Smooth muscle cell of the brain vasculature (primary cell): ENCODE measurements at places on chromosomes 7 and 10.

DNA sequence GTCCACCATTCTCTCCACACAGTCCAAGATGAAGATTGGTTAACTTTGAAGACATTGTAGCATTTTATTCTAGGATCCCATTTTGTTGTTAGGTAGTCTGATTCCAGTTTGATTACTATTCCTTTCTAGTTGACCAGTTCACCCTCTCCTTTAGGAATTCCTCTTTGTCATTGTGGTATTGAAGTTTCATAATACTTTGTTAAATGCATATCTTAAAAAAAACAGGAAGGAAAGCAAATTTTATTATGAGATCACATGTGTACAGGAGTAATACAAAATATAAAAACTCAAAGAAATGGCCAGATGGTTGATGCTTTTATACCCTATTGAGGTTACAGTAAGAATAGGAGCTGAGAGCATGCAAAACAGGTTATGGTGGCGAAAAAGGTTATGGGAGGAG is 15.5 kb upstream of the SEMA3C start:
- DNase-seq = no peak

- no peak for DNase-seq
Observed at GRCh38 chr7:47914717-47915615, 33.3 kb downstream of the PKD1L1 start.

- DNase-seq = no peak
Observed at GRCh38 chr10:111103196-111103840, 26.5 kb downstream of the ADRA2A start.

- DNase-seq = no peak
Observed at GRCh38 chr7:130875-131780, 61.2 kb upstream of the FAM20C start.

- no peak for DNase-seq
Observed at GRCh38 chr7:48090095-48090805, 1.2 kb downstream of the UPP1 start.

DNA sequence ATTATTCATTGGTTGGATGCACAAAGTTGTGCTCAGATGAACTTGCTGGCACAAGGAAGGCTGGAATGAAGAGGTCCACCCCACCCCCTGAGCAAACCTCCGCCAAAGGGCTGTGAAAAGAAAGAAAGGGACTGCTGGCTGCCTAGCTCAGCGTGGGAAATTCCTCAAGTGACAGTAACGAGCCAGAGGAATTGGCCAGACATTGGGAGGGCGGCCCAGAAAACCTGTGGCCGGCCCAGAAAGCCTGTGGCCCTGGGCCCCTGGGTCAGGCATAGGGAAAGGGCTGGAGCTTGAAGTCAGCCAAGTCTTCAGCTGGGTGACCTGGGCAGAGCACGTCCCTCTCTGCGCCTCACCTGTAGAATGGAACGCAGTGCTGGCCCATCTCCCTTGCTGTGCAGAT is 30.6 kb upstream of the CTBP2 start:
- no peak for DNase-seq

DNA sequence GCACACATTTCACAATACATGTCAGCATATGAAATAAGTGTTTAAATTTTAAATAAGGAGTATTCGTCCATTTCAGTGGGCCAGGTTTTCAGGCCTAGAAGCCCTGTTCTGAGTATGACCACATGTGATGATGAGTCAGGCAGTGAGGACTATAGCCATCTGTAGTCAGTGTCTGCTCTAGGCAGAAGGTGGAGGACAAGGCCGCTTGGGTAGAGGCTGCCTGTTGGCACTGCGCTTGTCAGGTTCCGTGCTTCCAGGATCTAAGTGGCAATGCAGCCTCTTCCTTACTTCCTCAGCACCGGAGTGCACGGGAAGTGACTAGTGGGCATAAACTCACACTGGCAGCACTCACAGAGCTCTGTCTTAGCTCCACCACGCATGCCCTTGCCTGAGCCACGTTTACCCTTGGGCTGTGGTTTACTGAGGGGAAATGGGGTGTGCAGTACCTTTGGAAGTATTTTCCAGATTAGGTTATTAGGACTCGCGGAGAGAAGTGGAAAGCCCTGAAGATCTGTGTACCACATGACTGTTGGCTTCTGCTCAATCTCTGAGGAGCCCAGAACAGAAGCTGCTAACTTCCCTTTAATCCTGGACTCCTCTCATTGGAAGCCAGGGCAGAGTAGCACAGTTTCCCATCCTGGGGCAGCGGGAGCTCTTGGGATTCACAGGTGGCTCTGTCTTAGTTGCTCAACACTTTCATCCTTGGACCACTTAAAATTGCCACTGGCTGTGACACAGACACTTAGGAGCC is 87.5 kb upstream of the GJD4 start:
- DNase-seq = no peak

DNA sequence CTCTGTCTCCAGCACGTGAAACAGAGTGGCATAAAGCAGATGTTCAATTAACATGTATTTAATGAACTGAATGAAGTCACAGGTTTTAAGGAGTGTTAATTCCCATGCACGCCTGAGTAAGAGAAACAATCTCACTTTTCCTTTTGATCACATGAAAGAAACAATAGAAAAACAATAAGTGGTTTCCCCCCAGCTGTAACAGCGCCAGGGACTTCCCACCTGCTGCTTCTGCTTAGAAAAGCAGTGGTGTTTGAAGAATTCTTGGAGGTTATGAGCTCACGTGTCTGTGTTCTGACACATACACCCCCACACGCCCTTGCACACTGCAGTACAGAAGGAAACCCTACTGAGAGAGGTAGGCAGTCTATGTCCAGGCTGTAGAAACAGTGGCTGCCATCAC is 51.3 kb upstream of the FRMD4A start:
- DNase-seq = peak; percentile 54

DNA sequence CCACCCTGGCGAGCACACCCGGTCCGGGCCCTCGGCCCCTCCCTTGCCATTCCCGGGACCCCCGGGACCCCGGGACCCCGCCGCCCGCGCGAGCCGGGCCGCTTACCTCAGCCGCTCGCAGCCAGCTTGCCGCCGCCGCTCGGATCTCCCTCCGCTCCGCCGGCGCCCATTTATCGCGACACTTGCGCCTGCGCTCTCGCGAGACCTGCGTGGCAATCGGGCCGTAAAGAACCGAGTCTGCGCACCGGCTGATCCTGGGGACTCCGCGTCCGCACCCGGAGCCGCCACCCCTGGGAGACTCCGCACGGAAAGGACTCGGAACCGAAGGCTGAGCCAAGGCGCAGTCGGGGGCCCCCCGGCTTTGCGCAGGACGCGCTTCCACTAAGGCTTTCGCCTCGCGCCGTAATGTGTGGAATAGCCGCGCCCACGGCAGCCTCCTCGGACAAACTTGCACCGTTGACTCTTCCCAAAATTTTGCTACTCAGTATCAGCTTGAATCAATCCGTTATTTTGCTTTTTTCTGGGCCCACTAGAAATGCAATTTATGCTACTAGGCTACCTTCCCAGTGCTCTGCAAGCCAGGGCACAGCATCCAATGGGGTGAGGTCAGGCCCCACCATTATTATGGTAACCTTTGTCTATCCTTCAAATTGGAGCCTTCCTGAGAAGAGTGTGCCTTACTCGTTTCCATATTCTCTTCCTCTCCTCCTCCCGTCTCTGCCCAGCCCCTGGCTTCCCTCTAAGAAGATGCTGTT is at the start of gene MAD1L1:
MAD1L1 (minus strand) TSS at position 180 of the 755 bp plus-strand sequence. CDS start 2,812 bp downstream, outside the sequence.
- peak; percentile 78 for DNase-seq

- no peak for DNase-seq
Observed at GRCh38 chr7:128110641-128111364, 79.6 kb upstream of the LRRC4 start.

DNA sequence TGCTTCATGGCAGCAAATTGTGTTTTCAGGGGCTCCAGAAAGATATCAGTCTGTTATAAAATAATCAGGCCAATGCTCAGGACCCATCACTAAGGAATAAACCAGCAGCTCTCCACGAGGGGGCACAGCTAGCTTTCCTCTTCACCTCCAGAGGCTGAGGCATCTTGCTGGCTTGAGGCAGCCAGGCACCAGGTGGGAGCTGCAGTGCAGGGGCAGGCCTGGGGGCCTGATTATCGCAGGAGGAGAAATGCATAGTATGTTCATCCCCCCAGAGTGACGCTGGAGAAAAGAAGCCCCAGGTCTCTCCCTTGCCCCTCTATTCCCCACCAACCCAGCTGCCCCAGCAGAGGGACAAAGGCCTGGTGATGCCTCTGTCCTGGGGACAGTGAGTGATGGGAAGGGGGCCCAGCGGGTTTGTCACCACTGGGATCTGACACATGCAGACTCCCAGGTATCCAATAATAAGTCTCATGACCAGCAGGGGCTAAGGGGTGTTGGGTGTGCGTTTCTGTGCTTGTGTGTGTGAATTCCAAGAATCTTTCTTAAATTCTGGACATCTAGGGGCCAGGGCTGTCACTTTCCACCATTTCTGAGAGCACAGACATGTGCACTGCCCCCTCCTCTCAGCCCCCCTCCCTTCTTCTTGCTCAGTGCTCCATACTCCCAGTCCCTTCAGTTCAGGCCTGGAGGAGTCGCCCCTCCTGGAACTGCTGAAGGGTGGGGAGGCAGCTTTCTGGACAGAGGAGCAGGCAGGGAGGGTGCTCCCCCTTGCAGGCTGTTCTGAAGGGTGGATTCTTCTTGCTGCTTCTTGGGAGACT is 128.1 kb upstream of the FAM20C start:
- no peak for DNase-seq

DNA sequence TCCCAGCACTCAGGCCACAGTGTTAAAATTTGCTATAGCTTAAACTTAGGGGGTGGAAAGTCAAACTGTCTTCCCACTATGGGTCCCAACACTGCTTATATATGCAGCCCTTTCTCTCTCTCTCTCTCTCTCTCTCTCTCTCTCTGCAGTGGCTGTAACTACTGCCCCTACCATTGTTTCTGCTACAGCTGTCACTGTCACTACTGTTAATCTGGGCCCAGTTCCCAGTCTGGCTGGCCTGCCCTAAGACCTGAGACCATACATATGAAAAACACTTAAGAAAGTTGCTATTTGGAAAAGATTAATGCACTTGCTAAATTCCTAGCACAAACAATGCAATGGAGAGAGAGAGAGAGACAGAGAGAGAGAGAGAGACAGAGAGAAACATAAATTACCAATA is 78.6 kb downstream of the THSD7A start:
- DNase-seq = no peak

DNA sequence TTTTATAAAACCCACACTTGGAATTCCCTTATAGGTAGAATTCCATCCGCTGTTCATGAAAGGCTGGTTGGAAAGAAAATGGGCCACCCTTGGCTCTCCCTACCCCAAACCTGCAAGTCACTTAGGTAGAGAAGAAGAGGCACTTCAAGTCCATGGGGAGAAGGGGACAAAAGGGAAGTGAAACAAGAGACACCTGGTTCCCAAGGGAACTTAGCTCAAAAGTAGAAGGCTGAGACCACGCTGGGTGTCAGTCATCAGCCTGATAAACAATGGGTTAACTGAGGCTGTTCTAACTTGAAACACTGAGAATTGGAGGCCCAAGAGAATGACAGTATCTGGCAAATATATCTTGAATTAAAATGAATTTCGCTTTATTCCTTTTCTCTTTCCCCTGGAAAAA is 330.8 kb upstream of the NFE2L3 start:
- DNase-seq = no peak

- DNase-seq = no peak
Observed at GRCh38 chr10:96441322-96441885, 72.3 kb downstream of the TLL2 start.

DNA sequence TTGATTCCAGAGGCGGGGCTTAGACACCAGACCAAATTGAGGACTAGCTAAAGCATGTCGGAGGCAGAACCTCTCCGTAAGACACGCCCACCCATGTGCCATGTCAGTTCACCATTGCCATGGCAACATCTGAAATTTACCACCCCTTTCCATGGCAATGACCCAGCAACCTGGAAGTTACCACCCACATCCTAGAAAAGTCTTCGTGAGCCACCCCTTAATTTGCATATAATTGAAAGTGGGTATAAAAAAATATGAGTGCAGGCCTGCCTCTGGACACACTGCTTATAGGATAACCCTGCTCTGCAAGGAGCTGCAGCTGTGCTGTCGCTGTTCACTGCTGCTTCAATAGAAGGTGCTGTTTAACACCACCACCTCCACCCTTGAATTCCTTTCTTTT is 28.0 kb downstream of the TMEM270 start:
- no peak for DNase-seq

DNA sequence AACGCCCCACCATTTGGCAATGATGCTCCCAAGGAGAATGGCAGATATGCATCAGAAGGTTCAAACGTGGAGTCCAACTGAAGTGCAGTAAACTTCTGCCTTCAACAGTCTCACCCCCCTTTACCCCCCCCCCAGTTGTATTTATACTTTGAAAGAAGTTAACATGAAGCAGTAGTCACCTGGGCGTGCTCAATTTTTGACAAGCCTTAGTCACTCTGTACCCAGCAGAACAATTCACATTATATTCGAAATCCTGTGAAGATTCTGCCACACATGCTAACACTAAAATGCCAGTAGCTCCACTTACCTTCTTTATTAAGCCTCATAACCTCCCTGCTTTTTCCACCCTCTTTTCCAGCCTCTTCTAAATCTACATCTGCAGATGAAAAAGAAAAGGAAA is 894 bp downstream of the ATXN7L1 start:
- no peak for DNase-seq

DNA sequence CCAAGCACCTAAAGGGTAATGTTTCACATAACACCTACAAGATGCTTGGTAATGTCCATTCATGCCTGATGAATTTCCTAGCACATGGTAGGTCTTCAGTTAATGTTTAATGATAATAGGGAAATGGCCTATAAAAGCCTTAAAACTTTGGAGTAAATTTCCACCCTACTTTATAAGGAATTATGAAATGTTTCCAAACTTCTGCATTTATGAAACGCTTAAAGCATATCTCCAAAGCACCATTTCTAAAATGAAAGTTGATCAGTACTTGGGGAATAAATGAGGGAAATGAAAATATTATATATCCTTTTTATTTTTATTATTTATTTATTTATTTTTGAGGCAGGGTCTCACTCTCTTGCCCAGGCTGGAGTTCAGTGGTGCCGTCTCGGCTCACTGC is 51.8 kb downstream of the INPP5F start:
- no peak for DNase-seq

- no peak for DNase-seq
Observed at GRCh38 chr7:40541336-40541735, 406.5 kb downstream of the SUGCT start.

DNA sequence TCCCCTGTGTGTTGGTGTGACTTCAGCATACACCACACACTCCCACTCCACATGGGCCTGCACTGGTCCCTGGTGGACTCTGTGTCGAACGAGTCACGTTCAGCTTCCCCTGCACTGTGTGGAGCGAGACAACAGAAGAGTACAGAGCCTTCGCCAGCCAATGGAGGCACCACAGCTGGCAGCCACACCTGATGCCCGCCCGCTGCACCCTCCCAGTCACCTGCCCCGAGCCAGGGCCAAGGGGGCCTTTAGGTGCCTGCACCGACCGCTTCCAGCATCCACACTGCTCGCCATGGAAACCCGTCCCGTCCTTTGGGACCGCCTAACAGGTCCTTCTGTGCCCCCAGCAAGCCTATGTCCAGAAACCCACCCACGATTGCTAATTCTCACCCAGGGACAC is 9.2 kb downstream of the FOXL3 start:
- DNase-seq = no peak
